ENCODE measurements at places on chromosomes 2 and 18. TPM values are rescaled to one million over a fixed set of nuclear protein-coding genes. Genes with fewer than 3 reads are reported as not detected.
A peak's percentile ranks its signal among the peaks of the same experiment; 100 is the strongest.

- H3K27ac ChIP-seq, result no peak overlapping the region
- H3K4me3 ChIP-seq, result no peak overlapping the region
- H3K27me3 ChIP-seq, result no peaks in the 10 kb centered on the region
- H3K4me1 ChIP-seq, result no peaks in the 10 kb centered on the region
Measured at GRCh38 chr18:47184419-47185050, 8.4 kb upstream of the IER3IP1 start.

- H3K4me3 ChIP-seq, result no peak overlapping the region
- H3K36me3 ChIP-seq, result no peaks in the 10 kb centered on the region
- no peak overlapping the region for H3K27ac ChIP-seq
- DNase-seq, result no peak
- H3K4me1 ChIP-seq, result no peaks in the 10 kb centered on the region
Measured at GRCh38 chr18:13577091-13577697, 149.2 kb downstream of the FAM210A start.

GRCh38 chr18:61554117-61554776 is 221.0 kb downstream of the CDH20 start:
- no peaks in the 10 kb centered on the region for H3K4me1 ChIP-seq
- no peak for DNase-seq
- H3K4me3 ChIP-seq, result peak overlapping the region; percentile 10
- H3K36me3 ChIP-seq, result no peaks in the 10 kb centered on the region
- no peak overlapping the region for H3K27ac ChIP-seq

GRCh38 chr18:74265546-74266098 is 26.1 kb downstream of the CYB5A start:
- H3K4me1 ChIP-seq, result peaks cover 31% of the 10 kb centered on the region
- no peaks in the 10 kb centered on the region for H3K27me3 ChIP-seq
- no peak for DNase-seq
- peak overlapping the region; percentile 82 for H3K27ac ChIP-seq

GRCh38 chr2:223122781-223123180 is 70.8 kb downstream of the KCNE4 start:
- no peaks in the 10 kb centered on the region for H3K4me1 ChIP-seq
- H3K27ac ChIP-seq, result no peak overlapping the region
- H3K4me3 ChIP-seq, result no peak overlapping the region
- no peak for DNase-seq
- no peaks in the 10 kb centered on the region for H3K27me3 ChIP-seq
- no peaks in the 10 kb centered on the region for H3K36me3 ChIP-seq

DNA sequence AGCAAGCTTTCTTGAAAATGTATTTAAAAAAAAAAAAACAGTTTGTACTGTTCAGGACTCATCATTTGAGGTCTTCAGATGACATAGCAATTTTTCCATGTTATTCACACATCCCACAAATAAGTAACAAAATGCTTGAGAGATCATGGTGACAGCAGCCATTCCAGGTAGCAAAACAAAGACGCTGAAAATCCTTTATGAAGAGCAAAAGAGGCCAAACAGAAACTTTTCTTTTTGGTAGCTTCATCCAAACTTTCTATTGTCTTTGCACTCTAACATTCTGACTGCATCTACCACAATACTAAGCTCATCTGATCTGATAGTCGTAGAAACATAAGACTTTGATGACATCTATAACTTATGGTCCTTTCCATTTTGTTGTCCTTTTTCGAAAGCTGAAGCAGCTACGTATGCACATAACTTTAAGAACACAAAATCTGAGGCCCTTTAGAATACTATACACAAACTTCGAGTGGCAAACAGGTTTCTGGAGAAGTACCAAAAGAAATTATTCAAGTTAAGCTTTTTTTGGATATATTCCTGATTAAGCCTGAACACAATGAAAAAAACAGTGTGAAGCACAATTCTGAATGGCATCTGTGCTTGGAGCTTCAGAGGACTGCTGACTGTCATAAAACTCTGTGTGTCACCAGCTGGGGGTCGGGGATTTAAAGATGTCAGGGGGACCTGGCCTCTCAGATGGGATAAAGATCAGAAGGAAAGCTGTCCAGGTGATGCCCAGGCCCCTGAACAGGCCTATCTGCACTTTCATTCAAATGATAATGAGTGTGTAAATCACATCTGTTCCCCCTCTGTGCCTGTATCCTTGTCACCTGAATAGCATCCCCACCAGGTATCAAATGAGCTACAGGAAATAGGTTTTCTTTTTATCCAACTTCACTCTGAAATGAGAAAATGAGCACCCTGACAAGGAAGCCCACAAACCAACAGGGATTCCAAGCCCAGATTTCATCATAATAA is 75.8 kb downstream of the ZEB2 start:
- no peak overlapping the region for H3K4me3 ChIP-seq
- H3K27me3 ChIP-seq, result no peaks in the 10 kb centered on the region
- peaks cover 3% of the 10 kb centered on the region for H3K4me1 ChIP-seq
- DNase-seq, result no peak

CCDC148 gene
- 21.0 TPM for total RNA-seq

DNA sequence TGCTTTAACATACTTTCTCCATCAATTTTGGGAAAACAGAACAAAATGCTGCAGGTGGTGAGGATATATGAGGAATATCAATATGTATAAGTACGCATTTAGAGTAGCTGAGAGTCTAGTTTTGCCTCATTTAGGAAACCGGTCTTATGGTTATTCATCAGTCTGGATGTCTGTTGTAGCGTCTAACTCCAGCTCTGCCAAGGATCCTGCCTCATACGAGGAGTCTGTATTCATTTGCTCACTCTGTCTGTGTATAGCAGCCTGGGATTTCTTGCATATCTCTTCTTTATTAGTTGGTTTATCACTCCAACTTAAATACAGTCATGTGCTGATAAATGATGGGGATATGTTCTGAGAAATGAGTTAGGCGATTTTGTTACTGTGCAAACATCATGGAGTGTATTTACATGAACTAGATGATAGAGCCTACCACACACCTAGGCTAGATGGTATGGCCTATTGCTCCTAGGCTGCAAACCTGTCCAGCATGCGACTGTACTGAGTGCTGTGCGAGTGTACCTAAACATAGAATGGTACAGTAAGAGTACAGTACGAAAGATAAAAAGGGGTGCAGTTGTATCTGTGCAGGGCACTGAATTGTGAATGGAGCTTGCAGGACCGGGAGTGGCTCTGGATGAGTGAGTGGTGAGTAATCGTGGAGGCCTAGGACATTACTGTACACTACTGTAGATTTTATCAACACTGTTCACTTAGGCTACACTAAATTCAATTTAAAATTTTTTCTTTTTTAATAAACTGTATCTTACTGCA is 148.1 kb downstream of the ZNF407 start:
- DNase-seq, result no peak
- H3K4me3 ChIP-seq, result no peak overlapping the region
- no peaks in the 10 kb centered on the region for H3K27me3 ChIP-seq
- H3K4me1 ChIP-seq, result no peaks in the 10 kb centered on the region
- H3K27ac ChIP-seq, result no peak overlapping the region
- H3K36me3 ChIP-seq, result no peaks in the 10 kb centered on the region

GRCh38 chr2:20472569-20472968 is 25.7 kb downstream of the RHOB start:
- no peaks in the 10 kb centered on the region for H3K36me3 ChIP-seq
- H3K27ac ChIP-seq, result no peak overlapping the region
- peak; percentile 13 for DNase-seq
- H3K4me1 ChIP-seq, result peaks cover 15% of the 10 kb centered on the region
- H3K4me3 ChIP-seq, result no peak overlapping the region
- H3K27me3 ChIP-seq, result no peaks in the 10 kb centered on the region

DNA sequence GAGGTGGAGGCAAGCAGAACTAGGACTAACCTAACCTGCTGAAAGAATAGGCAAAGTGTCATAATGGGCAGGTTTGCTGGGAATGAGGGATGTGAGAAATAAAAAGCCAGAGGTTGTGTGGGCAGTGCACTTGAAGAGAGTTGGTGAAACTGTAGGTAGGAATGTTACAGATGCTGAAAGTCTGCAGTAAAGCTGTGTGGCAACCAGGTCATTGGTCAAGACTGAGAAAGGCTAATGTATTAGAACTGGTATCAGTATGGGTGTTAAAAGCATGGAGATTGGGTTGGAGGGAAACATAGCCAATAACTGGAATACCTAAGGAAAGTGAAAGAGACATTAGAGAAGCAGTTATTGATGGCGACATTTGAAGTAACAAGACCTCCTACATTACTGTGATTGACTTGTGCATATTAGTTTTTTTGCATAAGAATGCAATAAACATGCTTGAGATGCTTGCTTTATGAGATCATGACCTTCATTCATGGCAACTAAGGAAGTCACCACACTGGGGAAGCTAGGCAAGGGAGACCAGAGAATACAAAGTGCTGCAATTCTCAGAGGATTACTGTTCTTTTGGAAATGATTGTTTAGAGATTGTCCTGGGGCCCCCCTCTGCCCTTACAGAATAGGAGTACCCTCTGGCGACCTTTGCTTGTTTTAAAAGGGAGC is 11.8 kb downstream of the GULP1 start:
- H3K27ac ChIP-seq, result peak overlapping the region; percentile 43
- H3K36me3 ChIP-seq, result no peaks in the 10 kb centered on the region
- H3K4me1 ChIP-seq, result no peaks in the 10 kb centered on the region
- no peak overlapping the region for H3K4me3 ChIP-seq

- peaks cover 10% of the 10 kb centered on the region for H3K4me1 ChIP-seq
- DNase-seq, result peak; percentile 43
- no peak overlapping the region for H3K27ac ChIP-seq
- H3K36me3 ChIP-seq, result no peaks in the 10 kb centered on the region
- H3K4me3 ChIP-seq, result no peak overlapping the region
- H3K27me3 ChIP-seq, result no peaks in the 10 kb centered on the region
Measured at GRCh38 chr2:172928756-172929155, 146.9 kb upstream of the MAP3K20 start.

ARHGEF4 gene
- 0.94 TPM for total RNA-seq

GRCh38 chr2:86323273-86324021 is 14.0 kb downstream of the REEP1 start:
- H3K27ac ChIP-seq, result no peak overlapping the region
- no peak overlapping the region for H3K4me3 ChIP-seq
- H3K36me3 ChIP-seq, result no peaks in the 10 kb centered on the region
- H3K4me1 ChIP-seq, result no peaks in the 10 kb centered on the region
- no peak for DNase-seq

DNA sequence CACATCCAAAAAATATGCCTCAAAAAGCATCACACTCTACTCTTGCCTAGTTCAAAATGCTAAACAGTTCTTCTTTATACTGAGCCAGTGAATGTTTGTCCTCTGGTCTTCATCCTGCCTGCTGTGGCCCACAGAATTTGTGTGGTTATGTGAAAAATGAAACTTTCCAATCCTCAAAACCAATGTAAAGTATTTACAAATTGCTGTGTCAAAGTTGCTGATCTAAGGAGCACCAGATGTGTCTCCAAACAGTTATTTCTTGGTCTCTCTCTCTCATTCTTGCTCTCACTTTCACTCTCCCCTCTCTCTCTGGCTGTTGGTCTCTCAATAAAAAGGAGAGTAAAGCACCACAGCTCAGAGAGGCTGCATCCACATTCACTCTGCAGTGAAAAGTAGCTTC is 23.0 kb downstream of the EPHA4 start:
- H3K4me3 ChIP-seq, result no peak overlapping the region
- no peaks in the 10 kb centered on the region for H3K27me3 ChIP-seq
- no peaks in the 10 kb centered on the region for H3K36me3 ChIP-seq
- H3K27ac ChIP-seq, result no peak overlapping the region

GRCh38 chr2:20173064-20173463 is 51.9 kb downstream of the SDC1 start:
- H3K4me1 ChIP-seq, result peaks cover 15% of the 10 kb centered on the region
- H3K4me3 ChIP-seq, result no peak overlapping the region
- H3K27me3 ChIP-seq, result no peaks in the 10 kb centered on the region
- no peaks in the 10 kb centered on the region for H3K36me3 ChIP-seq
- peak overlapping the region; percentile 37 for H3K27ac ChIP-seq

GRCh38 chr2:24050041-24050979 is 769 bp downstream of the FKBP1B start:
- peak overlapping the region; percentile 64 for H3K4me3 ChIP-seq
- no peaks in the 10 kb centered on the region for H3K27me3 ChIP-seq
- peak; percentile 55 for DNase-seq
- H3K27ac ChIP-seq, result no peak overlapping the region
- no peaks in the 10 kb centered on the region for H3K36me3 ChIP-seq

CIB4 gene
- total RNA-seq, result not detected

DNA sequence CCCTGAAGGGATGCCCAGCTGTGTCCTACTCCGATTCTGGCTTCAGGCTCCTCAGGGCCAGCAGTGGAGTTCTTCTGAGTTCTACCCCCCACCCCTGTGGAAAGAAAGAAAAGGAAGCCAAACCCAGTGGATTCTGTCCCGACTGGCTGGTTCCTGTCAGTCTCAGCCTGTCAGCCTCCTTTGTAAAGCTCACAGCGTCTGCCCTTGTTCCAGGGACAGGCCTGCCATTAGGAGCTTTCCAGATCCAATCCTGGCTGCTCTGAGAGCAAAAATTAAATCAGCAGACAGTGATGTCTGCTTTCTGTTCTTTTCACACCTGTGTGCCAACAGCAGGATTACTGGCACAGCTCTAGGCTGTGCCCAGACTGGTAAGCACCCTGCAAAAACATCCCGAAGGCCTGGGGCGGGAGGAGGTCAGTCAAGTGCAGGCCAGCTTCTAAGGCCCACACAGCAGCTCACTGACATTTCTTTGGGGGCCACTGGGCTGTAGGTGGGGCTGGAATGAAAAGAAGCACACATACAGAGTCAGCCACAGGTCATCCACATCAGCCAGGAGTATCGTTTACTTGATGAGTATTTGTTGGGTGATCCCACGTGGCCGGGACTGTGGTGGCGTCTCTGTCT is 69.1 kb downstream of the EHD3 start:
- no peak overlapping the region for H3K4me3 ChIP-seq
- no peak for DNase-seq
- H3K4me1 ChIP-seq, result no peaks in the 10 kb centered on the region
- H3K36me3 ChIP-seq, result no peaks in the 10 kb centered on the region

GRCh38 chr2:171893824-171894611 is at the start of gene SLC25A12:
Gene SLC25A12, minus strand, starts transcription at chr2:171894244. Its CDS starts 30 bp downstream, at chr2:171894214.
- DNase-seq, result peak; percentile 95
- H3K27ac ChIP-seq, result peak within 1 kb of the TSS; percentile 37
- H3K27me3 ChIP-seq, result no peaks in the 10 kb centered on the region
- H3K36me3 ChIP-seq, result no peaks in the 10 kb centered on the region

LRP2 gene
- 85.4 TPM for total RNA-seq

GRCh38 chr2:209074711-209075110 is 349.1 kb upstream of the MAP2 start:
- H3K4me3 ChIP-seq, result no peak overlapping the region
- no peak overlapping the region for H3K27ac ChIP-seq
- no peak for DNase-seq
- H3K36me3 ChIP-seq, result no peaks in the 10 kb centered on the region
- H3K4me1 ChIP-seq, result no peaks in the 10 kb centered on the region
- no peaks in the 10 kb centered on the region for H3K27me3 ChIP-seq

DNA sequence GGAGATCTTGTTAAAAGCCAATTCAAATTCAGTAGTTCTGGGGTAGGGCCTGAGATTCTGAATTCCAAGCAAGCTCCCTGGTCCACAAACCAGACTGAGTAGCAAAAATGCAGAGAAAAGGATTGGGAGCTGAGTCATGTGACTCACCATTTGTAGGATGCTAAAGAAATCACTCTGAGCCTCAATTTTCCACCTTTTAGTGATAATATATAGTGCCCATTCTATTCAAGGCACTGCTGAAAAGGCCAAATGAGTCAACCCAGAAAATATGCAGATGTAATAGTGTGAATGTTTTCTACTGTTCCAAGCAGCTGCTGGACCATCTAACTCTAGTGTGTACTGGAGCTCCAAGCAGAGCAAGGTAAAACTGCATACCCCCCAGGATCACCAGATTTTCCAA is 47.2 kb downstream of the SLC14A2 start:
- H3K36me3 ChIP-seq, result no peaks in the 10 kb centered on the region
- H3K27me3 ChIP-seq, result no peaks in the 10 kb centered on the region
- H3K4me3 ChIP-seq, result no peak overlapping the region
- H3K4me1 ChIP-seq, result peaks cover 5% of the 10 kb centered on the region
- no peak overlapping the region for H3K27ac ChIP-seq
- no peak for DNase-seq

- no peak overlapping the region for H3K4me3 ChIP-seq
- no peaks in the 10 kb centered on the region for H3K4me1 ChIP-seq
- no peak for DNase-seq
Measured at GRCh38 chr2:200488169-200488568, 21.7 kb downstream of the KCTD18 start.
